Panc1 (cell line): ENCODE measurements at places on chromosomes 4 and X.

DNA sequence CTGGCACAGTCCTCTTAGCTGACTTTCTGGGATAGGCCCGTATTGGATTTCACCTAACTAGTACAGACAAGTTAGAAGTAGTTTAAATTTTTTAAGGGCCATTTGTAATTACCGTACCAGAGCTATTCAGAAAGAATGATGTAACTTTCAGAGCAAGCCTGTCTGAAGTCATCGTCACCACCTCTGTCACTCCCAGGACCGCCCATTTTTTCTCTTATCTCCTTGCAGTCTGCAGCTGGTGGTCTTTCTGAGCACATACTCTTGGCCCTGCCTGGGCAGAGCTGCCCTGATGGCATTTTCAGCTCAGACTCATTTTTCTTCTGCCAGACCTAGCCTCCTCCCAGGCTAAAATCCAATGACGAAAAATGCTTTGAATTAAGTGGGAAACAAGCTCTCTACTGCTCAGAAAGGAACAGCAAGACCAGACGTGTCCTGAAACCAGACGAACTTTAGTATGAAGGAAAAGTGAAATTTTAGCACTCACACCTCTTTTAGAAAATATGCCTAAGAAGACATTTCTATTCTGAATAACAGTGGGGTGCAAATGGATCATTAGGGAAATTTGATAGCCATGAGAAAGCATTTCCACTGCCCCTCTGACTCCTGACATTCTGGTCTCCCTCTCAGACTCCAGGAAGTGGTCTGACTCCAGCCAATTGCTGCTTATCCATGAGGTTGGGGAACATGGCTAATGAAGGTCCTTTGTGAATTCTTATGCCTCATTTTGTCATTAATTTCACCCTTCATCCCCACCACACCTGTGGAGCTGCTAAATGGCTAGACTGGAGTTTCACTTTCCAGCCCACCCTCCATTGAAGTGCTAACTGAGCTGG lies 162.4 kb upstream of the GYPA start:
- no peak for DNase-seq

- DNase-seq, result no peak
These were observed 244.1 kb upstream of the TEX13A start for GRCh38 chrX:105464618-105465017.

GRCh38 chr4:8109406-8110065 lies 49.1 kb downstream of the ABLIM2 start:
- no peak for DNase-seq

DNA sequence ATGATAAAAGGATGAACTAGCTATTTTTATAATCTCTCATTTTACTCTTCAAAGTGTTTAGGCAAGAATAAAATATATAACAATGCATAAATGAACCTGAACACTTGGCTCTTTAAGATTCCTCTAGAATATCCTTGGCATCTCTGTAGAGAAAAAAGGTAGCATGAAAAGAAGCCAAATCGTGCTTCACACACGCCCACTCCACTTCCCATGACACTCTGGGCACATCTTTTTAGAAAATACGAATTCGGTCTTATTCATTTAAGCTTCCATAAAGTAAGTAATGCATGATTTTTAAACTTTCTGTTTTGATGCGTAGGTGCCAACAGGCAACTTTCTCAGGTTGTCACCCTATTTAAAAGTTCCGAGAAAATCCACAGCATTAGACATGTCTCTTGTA lies 73.6 kb upstream of the SORBS2 start:
- no peak for DNase-seq

DNA sequence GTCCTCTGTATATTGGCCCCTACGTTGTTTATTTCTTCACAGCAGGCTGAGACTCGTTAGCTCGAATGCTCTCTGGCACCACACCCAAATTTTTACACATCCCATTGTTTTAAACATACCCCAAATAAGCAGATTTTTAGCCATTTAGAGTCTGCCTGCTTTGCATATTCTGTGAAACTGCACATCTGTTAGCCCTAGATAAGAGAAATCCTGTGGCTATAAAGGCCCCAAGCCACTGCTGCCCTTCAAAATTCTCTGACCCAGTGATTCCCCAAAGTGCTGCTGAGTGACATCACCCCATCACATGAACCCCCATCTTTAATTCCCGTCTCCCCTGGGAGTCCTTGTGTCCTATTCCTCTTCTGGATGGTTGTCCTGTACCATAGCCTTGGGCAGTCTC lies 20.8 kb downstream of the TEX13C start:
- DNase-seq, result no peak

- no peak for DNase-seq
These were observed 121.6 kb upstream of the STK26 start for GRCh38 chrX:131901546-131901945.

DNA sequence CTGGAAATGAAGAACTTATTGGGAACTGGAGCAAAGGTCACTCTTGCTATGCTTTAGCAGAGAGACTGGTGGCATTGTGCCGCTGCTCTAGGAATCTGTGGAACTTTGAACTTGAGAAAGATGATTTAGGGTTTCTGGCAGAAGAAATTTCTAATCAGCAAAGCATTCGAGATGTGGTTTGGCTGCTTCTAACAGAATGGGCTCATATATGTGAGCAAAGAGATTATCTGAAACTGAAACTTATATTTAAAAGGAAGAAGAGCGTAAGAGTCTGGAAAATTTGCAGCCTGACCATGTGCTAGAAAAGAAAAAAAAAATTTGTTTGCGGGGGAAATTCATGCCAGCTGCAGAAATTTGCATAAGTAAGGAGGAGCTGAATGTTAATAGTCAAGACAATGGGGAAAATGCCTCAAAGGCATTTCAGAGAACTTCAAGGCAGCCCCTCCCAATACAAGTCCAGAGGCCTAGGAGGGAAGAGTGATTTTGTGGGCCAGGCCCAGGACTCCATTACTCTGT lies 35.9 kb upstream of the PAPSS1 start:
- DNase-seq, result no peak

DNA sequence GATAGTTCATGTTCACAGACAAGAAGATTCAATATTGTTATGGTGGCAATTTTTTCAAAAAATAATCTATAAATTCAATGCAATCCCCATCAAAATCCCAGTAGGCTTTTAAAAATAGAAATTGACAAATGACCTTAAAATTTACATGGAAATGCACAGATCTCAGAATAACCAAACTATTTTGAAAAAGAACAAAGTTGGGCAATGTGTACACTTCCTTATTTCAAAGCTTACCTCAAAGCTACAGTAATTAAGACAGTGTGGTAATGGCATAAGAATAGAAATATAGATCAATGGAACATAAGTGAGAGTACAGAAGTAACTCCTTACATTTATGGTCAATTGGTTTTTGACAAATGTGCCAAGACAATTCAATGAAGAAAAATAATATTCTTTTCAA lies 39.0 kb downstream of the FRMD7 start:
- DNase-seq, result no peak

DNA sequence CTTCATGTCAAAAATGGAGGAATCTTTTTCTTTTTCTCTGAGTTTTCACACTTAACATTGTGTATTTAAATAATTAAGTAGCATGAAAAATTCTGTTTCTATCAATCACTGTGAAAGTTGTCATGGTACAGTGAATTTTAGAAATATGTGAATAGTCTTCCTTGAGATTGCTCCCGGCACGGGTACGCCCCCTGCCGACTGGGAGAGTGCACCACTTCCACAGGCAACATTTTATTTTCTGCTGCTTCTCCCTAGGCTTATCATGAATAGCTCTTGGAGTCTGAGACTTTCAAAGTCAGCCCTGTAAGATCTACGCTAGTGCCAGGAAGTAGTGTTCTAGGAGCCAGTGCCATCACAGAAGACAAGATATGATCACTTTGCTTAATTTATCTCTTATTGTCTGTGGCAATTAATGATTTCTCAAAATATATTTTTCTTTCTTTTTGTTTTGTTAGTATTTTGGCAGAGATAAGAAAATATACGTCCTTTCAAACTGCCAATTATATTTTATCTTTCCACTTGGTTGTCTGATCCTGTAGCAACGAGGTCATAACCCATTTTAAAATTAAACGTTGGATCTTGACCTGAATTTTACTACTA lies 763.8 kb upstream of the AADAT start:
- DNase-seq, result peak; percentile 4

GRCh38 chrX:123339221-123339905 lies 155.3 kb downstream of the GRIA3 start:
- DNase-seq, result no peak

DNA sequence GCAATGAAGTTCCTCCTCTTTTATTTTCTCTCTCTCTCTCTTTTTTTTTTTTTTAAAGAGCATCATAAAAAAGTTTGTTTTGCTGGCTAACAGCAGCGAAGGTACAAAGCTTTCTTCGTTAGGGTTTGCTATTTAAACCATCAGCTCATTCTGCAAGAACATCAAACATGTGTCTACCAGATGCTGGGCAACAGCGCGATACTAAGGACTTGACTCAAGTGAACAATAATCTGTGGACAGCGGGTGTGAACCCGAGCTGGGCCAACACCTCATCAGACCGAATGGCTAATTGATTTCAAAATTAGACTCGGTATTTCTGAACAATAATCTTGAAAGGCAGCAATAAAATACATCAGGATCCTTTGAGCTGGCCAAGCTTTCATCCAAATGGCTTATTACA lies 246.4 kb downstream of the FBXO8 start:
- no peak for DNase-seq

GRCh38 chrX:21990832-21991231 lies 41.3 kb upstream of the PHEX start:
- DNase-seq, result no peak

GRCh38 chr4:63275491-63275890 lies 1133.8 kb downstream of the TECRL start:
- no peak for DNase-seq

DNA sequence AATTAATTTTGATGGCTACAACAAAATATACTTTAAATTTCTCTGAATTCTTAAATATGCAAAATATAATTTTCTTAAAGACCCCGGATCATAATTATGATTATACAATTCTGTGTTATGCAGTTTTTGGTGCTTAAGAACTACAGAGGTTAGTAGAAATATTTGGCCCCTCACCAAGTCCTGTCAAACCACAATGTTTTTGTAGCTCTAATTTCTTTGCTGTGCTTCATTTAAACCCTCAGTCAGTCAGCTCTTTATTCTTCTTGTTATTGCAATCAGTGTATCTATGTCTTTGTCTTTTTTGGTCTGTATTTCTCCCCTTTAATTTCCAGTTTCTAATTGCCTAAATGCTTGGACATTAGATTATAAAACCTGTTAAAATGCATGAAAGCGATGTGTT lies 186.1 kb downstream of the CAMK2D start:
- DNase-seq, result no peak

- DNase-seq, result peak; percentile 12
These were observed 9.2 kb upstream of the GABRA4 start for GRCh38 chr4:47002580-47002979.

GRCh38 chr4:159212675-159213293 lies 109.9 kb downstream of the RAPGEF2 start:
- DNase-seq, result no peak

- DNase-seq, result no peak
These were observed 336.4 kb upstream of the RASGEF1B start for GRCh38 chr4:81808011-81808672.

- DNase-seq, result no peak
These were observed 65.5 kb downstream of the EDNRA start for GRCh38 chr4:147546349-147546748.

- DNase-seq, result no peak
These were observed 29.1 kb downstream of the NPNT start for GRCh38 chr4:105924341-105924740.

GRCh38 chr4:114320126-114320525 lies 278.5 kb upstream of the UGT8 start:
- no peak for DNase-seq

GRCh38 chr4:158870626-158871334 lies 102.0 kb downstream of the FNIP2 start:
- DNase-seq, result no peak
